ENCODE measurements at places on chromosomes 5 and 9. TPM values are rescaled to one million over a fixed set of nuclear protein-coding genes. Genes with fewer than 3 reads are reported as not detected.

ARL10 gene
- total RNA-seq = 4.0 TPM

HAPLN1 gene
- total RNA-seq = not detected

GRCh38 chr5:64312491-64312890, 146.8 kb downstream of the RNF180 start:
- H3K27ac ChIP-seq = no peak overlapping the region
- no peaks in the 10 kb centered on the region for H3K4me1 ChIP-seq
- H3K27me3 ChIP-seq = no peaks in the 10 kb centered on the region
- H3K36me3 ChIP-seq = no peaks in the 10 kb centered on the region
- H3K4me3 ChIP-seq = no peak overlapping the region

GRCh38 chr5:86861512-86861911, 243.8 kb downstream of the COX7C start:
- no peaks in the 10 kb centered on the region for H3K4me1 ChIP-seq

DNA sequence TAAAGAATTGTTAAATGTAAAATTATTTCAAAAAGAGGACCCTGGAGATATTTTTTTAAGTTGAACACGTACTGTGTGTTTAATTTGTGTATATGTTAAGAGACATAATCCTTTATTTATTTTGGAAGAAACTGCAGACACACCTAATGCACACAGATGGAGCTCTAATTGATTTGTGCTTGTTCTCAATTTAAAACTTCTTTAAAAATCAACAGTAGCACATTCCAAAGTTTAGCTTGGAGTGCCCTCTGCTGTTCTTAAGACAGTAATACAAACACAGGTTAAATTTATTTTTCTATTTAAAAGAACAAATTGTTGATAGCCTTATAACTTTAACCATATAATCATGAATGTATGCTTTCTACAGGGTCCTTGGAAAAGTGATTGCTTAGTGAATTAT, 277.6 kb upstream of the ADAMTS16 start:
- H3K36me3 ChIP-seq = no peaks in the 10 kb centered on the region
- no peak overlapping the region for H3K4me3 ChIP-seq
- no peaks in the 10 kb centered on the region for H3K27me3 ChIP-seq
- no peak for DNase-seq
- no peaks in the 10 kb centered on the region for H3K4me1 ChIP-seq

CD72 gene
- total RNA-seq = 0.95 TPM

PCDHA4 gene
- total RNA-seq = 1.00 TPM

DNA sequence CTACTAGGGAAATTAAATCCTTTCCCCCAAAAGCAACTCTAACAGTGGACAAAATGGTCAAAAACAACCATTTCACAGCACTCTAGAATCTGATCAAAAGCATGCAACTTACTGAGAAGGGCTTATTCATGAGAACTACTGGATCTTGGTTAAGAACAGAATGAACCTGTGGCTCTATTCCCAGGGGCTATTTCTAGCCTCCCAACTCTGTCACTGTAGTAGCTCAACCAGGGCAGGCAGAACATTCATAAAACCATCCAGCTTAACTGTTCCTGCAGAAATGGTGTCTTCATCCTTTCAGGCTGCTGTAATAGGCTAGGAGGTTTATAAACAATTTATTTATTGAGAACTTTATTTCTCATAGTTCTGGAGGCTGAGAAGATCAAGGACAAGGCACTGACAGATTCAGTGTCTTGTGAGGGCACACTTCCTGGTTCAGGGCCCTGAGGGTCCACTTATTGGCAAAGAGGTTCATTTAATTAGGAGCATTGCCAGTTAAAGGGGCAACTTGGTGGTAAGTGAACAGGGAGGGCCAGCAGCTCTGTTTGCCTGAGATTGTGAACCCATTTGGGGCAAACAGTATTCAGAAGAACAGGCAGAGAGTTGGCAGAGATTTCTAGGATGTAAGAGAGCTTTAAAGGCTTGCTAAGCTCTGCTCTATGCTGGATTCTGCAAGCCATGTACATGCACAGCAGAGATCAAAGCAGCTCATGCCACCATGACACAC, 238.5 kb upstream of the FBXL7 start:
- no peaks in the 10 kb centered on the region for H3K36me3 ChIP-seq
- peaks cover 2% of the 10 kb centered on the region for H3K4me1 ChIP-seq
- DNase-seq = no peak

Measured in ovary (tissue), 10 donors.